ENCODE measurements at places on chromosomes 6 and 20. TPM values are rescaled to one million over a fixed set of nuclear protein-coding genes. Genes with fewer than 3 reads are reported as not detected.

ADGRF4 gene
- 9.7 TPM for total RNA-seq

TPX2 gene
- 115 TPM for total RNA-seq

ADISSP gene
- total RNA-seq = 83.9 TPM

C6orf15 gene
- total RNA-seq = not detected

TTK gene
- total RNA-seq = 18.9 TPM

LZTS3 gene
- 5.2 TPM for total RNA-seq

LY6G6D gene
- not detected for total RNA-seq

TUBB1 gene
- not detected for total RNA-seq

SFT2D1 gene
- 41.4 TPM for total RNA-seq

DDO gene
- total RNA-seq = not detected

MAS1 gene
- not detected for total RNA-seq

RCAN2 gene
- not detected for total RNA-seq

CYP39A1 gene
- total RNA-seq = 0.13 TPM

ARHGAP40 gene
- total RNA-seq = not detected

DLL1 gene
- 0.21 TPM for total RNA-seq

C20orf141 gene
- total RNA-seq = not detected

RAB44 gene
- 0.07 TPM for total RNA-seq

CNR1 gene
- total RNA-seq = 1.2 TPM

PLA2G7 gene
- not detected for total RNA-seq

MANEA gene
- 3.7 TPM for total RNA-seq

SLX4IP gene
- total RNA-seq = 2.8 TPM

ADGB gene
- not detected for total RNA-seq

TRIM26 gene
- total RNA-seq = 23.7 TPM

MYH7B gene
- total RNA-seq = not detected

CD24 gene
- total RNA-seq = 289 TPM

OTOR gene
- total RNA-seq = not detected

CDC5L gene
- total RNA-seq = 12.5 TPM

TCF19 gene
- total RNA-seq = 17.1 TPM

TP53TG5 gene
- total RNA-seq = not detected

ESR1 gene
- not detected for total RNA-seq

COL19A1 gene
- not detected for total RNA-seq

MCM9 gene
- total RNA-seq = 3.5 TPM

SNAI1 gene
- 12.8 TPM for total RNA-seq

CST5 gene
- not detected for total RNA-seq

AVP gene
- total RNA-seq = not detected

PBOV1 gene
- not detected for total RNA-seq

TMEM242 gene
- total RNA-seq = 6.6 TPM

TNNC2 gene
- total RNA-seq = not detected

ZBP1 gene
- total RNA-seq = not detected

RAD21L1 gene
- total RNA-seq = not detected

GJA1 gene
- total RNA-seq = 76.3 TPM

ID4 gene
- total RNA-seq = 0.88 TPM

Data from A549 treated with ZK216348 at 1 μM for 4 hours (cell line).